ENCODE measurements at places on chromosomes 16 and 17. TPM values are rescaled to one million over a fixed set of nuclear protein-coding genes. Genes with fewer than 3 reads are reported as not detected.

The SRCIN1 gene
- total RNA-seq, result 0.37 TPM

The KRTAP9-2 gene
- total RNA-seq, result not detected

The SHISA9 gene
- total RNA-seq, result 0.35 TPM

The AHSP gene
- not detected for total RNA-seq

Measured in SK-MEL-5 (cell line).